ENCODE measurements at places on chromosomes 1 and 21.

DNA sequence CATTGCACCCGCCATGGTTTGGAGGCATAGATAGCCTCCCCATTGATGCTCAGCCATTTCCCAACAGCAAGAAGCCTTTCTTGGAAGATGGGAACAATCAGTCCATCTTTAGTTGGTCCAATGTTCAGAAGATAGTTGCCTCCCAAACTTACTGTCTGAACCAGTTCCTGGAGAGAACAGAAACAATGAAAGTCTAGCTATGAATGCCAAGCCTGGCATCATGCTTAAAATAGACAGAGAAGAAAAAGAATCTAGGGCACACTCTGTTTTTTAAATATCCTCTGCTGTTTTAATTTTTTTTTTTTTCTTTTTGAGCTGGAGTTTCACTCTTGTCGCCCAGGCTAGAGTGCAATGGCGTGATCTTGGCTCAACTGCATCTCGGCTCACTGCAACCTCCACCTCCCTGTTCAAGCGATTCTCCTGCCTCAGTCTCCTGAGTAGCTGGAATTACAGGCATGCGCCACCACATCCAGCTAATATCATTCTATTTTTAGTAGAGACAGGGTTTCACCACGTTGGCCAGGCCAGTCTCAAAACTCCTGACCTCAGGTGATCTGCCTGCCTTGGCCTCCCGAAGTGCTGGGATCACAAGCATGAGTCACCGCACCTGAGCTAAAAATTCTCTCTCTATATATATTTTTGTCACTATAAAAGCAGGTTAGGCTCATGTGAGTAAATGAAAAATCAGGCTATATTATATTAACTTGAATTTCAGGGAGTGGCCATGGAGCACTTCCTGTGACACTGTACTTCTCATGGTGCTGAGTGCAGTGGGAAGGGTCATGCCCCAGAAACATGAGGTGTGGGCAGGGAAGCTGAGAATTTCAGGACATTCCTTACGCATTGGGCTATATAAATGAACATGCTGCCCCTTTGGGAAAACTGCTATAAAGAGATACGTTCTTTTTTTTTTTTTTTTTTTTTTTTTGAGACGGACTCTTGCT is 19.1 kb downstream of the FUCA1 start:
- no peak for DNase-seq

DNA sequence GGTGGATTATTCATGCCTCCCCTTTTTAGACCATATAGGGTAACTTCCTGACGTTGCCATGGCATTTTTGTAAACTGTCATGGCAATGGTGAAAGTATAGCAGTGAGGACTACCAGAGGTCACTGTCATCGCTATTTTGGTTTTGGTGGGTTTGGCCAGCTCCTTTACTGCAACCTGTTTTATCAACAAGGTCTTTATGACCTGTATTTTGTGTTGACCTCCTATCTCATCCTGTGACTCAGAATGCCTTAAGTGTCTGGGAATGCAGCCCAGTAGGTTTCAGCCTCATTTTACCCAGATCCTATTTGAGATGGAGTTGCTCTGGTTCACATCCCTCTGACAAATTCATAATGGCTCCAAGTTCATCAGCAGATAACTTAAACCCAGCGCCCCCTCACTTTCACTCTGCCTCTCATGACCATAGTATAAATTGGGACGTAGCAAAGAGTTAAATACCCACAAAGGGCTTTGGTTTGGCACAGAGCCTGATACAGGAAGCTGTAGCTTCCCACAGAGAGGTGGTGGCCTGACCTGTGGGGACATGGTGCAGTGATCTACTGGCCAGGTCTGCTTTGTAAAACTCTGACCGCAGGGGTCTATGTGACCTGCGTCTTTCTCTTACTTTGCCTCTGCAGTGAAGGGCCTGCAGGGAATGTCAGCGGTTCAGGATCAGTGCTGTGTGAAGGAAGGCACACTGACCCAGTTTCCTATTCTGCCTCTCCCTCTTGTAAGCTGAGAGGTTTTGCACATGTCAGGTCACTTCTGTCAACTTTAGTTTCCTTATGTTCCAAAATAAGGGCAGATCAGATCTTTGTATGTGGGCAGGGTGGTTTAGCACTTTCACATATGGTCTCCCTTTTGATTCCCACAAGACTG is 78.1 kb upstream of the ZNF644 start:
- DNase-seq: no peak

GRCh38 chr1:104121271-104121670 is 371.6 kb downstream of the AMY1C start:
- DNase-seq: no peak

- DNase-seq: no peak
These were observed 9.9 kb downstream of the KIAA1614 start for GRCh38 chr1:180922631-180923015.

GRCh38 chr1:160371346-160371631 is 4.4 kb downstream of the NHLH1 start:
- no peak for DNase-seq

DNA sequence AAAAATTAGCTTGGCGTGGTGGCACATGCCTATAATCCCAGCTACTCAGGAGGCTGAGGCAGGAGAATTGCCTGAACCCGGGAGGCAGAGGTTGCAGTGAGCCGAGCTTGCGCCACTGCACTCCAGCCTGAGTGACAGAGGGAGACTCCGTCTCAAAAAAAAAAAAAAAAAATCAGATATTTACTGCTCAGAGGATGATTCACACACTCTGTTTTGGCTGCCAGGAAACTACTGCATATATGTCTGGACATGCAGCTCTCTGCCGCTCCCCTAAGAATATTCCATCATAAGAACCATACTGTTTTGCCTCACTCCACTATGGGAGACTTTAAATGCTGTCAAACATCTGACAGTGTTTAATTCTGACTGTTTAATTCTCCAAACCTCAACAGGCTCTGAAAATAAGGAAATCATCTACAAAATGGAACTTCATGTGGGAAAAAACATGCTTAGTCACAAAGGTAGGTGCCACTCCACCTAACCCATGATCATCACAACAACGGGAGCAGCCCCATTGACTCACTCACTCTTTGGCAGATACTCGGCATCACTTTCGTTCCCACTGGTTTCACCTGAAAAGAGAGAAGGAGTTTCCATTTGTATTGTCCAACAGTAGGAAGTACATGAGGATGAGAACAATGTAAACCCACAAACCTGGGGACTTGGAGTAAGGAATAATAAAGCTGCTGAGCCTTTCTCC is 29.3 kb upstream of the BCAS2 start:
- DNase-seq: no peak

DNA sequence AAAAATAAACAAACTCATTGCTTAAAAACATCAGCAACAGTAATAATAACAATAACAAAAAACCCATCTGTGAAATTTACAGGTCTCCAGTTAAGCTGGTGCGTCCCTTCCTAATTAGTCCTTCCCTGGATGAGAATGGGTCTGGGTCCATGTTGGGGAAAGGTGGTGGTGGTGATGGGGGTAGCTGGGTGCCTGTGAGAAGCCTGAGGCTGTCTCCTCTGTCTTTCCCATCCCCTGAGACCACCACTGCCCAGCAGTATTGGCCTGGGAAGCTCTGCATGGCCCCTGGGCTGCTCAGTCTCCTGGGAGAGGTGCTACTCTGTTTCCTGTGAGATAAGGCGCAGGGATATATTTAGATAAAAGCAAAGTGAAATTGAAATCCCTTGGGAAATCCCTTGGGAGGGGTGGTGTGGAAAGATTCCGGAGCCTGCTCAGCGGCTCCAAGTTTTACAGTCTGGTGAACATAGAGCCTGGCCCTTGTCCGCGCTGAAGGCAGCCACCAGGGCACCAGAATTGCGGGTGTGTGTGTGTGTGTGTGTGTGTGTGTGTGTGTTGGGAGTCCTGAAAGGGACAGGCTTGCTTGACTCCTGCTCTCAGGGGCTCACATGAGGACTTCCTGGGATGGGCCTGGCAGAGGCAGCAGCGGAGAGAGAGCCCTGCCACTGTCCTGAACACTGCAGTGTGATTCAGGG is 150.2 kb downstream of the FOXD2 start:
- DNase-seq: no peak

GRCh38 chr1:52590266-52590665 is 11.9 kb upstream of the GPX7 start:
- no peak for DNase-seq

- no peak for DNase-seq
These were observed 38.9 kb upstream of the DMRTB1 start for GRCh38 chr1:53420341-53420740.

GRCh38 chr21:44706706-44707581 is 4.4 kb downstream of the TSPEAR start:
- DNase-seq: no peak

GRCh38 chr1:245869847-245870246 is 637.2 kb downstream of the SMYD3 start:
- no peak for DNase-seq

GRCh38 chr1:92879316-92879968 is 47.6 kb downstream of the RPL5 start:
- DNase-seq: no peak

DNA sequence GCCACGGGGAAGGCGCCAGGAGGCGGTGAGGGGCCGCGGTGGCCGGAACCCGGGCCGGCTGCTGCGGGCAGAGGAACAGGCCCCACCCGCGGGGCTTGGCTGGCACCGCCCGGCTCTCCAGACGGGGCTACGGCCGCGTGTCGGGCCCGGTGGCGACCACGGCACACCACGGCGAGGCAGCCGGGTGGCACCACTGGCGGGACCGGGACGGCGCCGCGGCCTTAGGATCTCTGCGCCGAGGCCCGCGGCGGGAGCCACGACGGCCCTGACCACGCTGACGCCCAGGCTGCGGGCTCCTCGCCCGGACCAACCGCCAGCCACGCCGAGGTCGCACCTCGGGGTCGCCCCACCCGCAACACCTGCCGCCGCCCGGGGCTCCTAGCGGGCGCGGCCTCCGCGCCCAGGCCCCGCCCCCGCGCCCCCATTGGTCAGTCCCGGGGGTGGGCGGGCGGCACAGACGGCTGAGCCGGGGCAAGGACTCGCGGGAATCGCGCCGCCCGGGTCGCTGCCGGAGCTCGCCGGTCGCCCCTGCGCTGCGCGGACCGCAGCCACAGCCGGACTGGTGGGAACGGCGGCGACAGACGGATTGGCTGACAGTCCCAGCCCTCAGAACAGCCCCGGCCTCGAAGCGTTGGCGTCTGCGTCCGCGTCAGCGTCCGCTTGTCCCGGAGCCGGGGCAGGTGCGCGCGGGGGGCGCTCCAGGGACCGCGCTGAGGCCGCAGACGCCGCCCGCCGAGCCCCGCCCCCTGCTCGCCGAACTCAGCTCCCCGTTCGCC is at the start of gene BMP8A:
BMP8A (plus strand) TSS at position 491 of the 776 bp plus-strand sequence. CDS start 356 bp downstream, outside the sequence.
- DNase-seq: peak; percentile 71

- DNase-seq: peak; percentile 64
These were observed 15.6 kb downstream of the TPM3 start for GRCh38 chr1:154176337-154176736.

DNA sequence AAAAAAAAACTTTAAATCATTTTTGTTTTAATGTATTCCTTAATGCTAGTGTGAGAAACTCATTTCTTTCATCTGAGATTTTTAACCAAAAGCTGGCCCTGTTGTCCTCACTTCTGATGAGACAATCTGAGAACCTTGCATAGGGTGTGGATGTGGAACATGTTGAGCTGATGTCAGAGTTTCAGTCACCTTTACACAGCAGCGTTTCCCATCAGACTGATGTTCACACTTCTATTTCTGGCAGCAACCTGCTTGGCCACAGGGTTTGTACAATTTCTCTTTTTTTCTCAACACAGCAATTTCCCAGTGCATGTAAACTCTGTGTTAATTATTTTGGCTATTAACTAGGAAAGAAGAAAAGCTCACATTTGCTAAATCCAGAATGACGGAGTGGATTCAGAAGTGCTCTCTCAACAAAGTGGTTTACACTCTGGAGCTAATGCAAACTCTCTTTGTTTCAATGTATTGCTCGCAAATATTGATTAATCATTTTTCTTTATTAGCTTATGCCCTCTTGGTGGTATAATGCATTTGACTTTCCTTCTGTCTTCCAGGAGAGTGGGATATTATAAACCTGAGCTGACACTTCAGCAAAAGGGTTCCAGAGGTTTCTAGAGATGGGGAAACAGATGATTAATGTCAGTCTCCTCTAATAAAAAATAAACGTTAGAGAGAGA is 70.5 kb upstream of the HSPA13 start:
- DNase-seq: peak; percentile 34

GRCh38 chr1:24289937-24290595 is 29.1 kb upstream of the GRHL3 start:
- DNase-seq: no peak

DNA sequence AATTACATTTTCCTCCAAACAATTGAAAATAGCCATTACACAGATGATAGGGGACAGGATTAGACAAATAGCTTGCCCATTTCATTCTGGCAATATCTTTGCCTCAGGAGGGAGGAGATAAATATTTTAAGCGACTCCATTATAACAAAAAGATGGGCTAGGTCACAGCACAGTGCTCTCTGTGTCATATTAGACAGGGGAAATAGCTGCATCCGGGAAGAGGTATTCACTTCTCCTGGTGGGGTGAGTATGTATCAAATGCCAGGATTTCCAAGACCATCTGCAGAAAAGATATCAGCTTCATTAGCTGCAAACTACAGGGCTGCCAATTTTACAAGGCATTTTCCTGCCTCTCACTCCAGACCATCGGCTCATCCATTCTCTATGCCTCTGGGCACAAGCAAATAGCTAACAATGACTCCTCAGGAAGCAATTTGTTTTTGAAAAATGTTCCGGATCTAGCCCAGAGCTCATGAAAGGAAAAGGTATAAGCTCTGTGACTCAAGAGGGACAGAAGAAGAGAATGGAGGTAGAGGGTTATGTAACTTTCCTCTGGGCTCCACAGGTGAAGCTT is 41.9 kb upstream of the ANGPTL7 start:
- no peak for DNase-seq

DNA sequence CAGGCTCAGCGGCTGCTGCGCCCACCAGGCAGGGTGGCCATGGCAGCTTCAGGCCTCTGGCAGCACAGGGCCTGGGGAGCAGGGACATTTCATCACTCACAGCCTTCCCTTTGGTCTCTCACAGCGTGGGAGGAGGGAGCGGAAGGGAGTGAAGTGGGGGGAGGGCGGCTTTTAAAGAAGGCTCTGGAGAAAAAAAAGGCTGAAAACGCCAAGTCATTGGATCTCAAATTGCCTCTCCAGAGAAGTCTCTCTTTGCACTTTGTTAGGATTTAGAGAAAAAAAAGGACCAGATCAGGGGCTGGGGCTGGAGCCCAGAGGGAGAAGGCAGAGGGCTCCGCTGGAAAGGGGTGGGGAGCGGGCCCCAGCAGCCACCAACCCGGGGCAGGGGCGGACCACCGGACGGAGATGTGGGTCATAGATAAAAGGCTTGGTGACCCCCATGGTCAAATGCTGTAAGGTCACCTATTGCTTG is 209.9 kb downstream of the GRIK3 start:
- no peak for DNase-seq

- no peak for DNase-seq
These were observed 15.0 kb upstream of the PTPN14 start for GRCh38 chr1:214566158-214567104.

GRCh38 chr21:26451081-26451740 is 121.9 kb downstream of the CYYR1 start:
- no peak for DNase-seq

DNA sequence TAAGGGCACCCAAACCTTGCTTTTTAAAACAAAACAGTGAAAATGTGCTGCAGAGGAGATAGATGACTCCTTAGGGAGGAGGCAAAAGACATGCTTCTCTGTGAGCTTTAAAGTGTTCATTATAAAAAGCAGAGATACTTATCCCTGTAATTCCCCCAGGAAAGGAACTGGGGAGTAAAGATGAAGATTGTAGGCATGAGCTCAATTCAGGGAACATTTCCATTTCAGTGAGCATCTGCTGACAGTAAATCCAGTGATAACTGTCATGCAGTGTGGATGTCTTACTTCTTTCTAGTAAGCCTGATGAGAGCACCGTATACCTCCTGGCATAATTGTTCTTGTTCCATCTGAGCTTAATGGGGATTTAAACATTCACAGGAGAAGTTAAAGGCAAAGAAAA is 1296.5 kb downstream of the MRPL39 start:
- no peak for DNase-seq

Measured in erythroblast (primary cell).